ENCODE measurements at places on chromosomes 12 and 14.
A peak's percentile ranks its signal among the peaks of the same experiment; 100 is the strongest.

- DNase-seq: no peak
These were observed 55.1 kb downstream of the CMAS start for GRCh38 chr12:22100958-22101748.

DNA sequence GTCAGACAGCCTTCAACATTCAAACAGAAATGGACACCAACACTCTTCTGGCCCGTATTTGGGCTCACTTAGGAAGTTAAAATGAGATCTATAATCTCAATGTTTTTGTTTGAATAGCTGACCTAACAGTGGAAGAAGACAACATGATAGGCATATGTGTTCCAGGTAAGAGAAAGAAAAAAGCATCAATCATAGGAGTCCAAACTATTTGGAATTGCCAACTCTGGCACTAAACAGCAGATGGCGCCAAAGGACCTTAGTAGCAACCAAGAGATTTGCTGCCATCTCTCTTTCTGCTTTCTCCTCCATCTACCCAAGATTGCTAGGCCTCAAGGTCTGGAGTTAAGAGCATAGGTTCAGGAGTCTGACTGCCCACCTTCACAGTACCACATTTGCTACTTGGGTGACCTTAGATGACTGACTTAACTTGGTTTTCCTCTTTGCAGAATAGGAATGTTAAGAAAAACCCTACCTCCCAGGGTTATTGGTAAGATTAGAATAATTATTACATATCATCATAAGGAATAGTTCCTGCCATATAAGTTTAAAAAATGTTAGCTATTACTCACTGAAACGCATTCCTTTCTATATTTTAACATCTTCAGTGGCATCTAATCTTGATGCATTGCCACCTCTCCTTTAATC lies 30.2 kb downstream of the PEX5 start:
- peak; percentile 82 for DNase-seq

GRCh38 chr12:75960086-75960910 lies 71.3 kb downstream of the PHLDA1 start:
- DNase-seq: no peak

- DNase-seq: no peak
These were observed 125.5 kb upstream of the RMST start for GRCh38 chr12:97336900-97337751.

- peak; percentile 42 for DNase-seq
These were observed at the start of gene BDKRB2 for GRCh38 chr14:96204151-96205058. BDKRB2 (plus strand) TSS chr14:96204839; CDS start chr14:96237108, 32,269 bp downstream.

DNA sequence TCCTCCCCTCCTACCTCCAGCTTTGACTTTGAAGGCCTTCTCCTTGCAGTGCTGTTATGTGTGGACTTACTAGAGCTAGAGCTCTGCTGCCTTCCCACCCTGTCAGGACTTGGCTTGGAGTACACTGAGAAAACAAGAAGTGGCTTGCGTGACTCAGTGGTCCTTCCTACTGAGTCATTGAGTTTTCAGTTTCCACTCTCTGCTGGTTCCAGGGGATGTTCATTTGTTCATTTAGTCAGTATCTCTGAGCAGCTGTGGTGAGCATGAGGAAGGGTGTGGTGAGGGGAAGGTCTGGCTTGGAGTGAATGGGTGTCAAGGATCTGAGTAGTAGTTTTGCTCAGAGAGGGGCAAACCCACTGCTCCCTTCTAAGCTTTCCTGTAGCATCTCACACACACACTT lies 17.2 kb upstream of the ELK3 start:
- no peak for DNase-seq
